Stomach (tissue), 19 donors: ENCODE measurements at places on chromosomes 1 and 21. TPM values are rescaled to one million over a fixed set of nuclear protein-coding genes. Genes with fewer than 3 reads are reported as not detected.

DNA sequence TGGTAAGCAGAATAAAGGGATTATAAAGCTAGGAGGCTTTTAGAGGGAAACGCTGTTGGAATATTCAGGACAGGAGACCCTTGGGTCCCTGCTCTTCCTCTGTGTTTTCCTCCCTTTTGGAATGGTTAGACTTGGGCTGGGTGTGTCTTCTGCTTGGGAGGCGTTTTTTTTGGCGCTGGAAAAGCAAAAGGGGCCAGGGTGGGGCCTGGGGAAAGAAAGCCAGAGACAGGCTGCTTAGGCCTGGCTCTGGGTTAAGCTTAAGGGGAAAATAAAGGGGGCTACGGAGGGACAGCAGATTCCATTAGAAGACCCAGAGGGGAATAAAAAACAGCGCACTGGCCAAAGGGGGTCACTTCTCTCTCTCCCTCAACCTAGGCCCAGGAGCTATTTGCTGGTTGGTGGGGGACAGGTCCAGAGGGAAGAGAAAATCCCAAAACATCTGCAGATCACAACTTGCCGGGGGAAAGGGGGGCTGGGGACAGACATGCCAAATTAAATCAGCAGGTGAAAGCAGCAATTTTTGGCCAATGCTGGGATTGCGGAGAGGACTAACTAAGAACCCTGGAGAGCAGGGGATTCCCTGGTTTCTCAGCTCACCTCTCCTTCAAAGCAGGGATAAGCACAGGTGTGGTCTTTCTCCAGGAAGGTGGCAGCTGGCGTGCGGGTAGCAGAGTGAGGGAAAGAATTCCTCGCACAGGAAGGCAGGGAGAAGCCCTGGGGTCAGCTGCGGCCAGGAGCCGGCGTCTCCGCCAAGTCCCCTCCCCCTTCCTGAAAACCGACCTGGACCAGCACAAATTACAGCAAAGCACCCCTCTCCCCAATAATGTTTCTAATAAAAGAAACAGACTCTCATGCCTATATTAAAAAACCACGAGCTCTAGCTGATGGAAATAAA lies 82.2 kb upstream of the AK4 start:
- no peaks in the 10 kb centered on the region for H3K36me3 ChIP-seq
- H3K27me3 ChIP-seq, result no peaks in the 10 kb centered on the region
- DNase-seq, result peak; percentile 72
- peak overlapping the region; percentile 89 for H3K4me3 ChIP-seq
- H3K27ac ChIP-seq, result peak overlapping the region; percentile 99
- peaks cover 63% of the 10 kb centered on the region for H3K4me1 ChIP-seq

GRCh38 chr1:58814251-58815068 lies 30.6 kb upstream of the JUN start:
- H3K36me3 ChIP-seq, result no peaks in the 10 kb centered on the region
- peak overlapping the region; percentile 50 for H3K4me3 ChIP-seq
- H3K27me3 ChIP-seq, result no peaks in the 10 kb centered on the region
- peak; percentile 88 for DNase-seq

DNA sequence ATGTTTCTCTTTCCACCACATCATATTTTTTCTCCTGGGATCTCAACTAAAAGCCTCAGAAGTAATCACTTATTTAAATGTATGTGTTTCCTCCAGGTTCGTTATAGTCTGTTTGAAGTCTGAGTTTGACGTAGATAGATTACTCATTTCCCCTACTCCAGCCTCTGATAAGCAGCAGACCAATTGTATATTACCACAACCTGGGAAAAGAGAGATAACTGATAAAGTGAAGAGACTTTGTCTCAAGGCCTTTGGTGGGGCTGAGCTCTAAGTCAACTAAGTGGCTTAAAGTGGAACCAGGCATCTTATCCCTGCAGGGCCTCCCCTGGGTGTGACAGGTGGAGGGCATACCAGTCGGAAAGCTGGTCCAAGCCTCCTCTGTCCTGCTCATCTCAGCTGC lies 34.9 kb upstream of the CACNA1E start:
- H3K4me3 ChIP-seq, result no peak overlapping the region
- no peaks in the 10 kb centered on the region for H3K4me1 ChIP-seq

GRCh38 chr1:47645151-47645550 lies 207.3 kb downstream of the FOXD2 start:
- no peaks in the 10 kb centered on the region for H3K27me3 ChIP-seq
- no peak overlapping the region for H3K27ac ChIP-seq

DNA sequence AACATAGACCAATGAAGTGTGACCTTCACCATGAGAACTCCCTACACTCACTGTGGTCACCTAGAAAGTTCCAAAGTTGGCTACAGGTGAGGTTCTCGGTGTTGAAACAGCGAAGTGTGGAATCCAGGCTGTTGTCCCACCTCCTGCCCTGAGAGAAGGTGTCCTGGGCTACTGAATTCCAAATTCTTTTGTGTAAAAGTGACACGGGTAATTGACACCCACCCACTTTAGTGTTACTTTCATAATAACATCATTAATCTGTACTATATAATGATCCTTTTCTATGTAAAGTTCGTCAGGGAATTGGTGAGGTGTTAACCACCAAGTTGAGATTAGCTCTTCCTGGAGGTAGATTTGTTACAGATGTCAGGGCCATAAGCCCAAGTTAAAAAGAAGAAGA lies 690.7 kb downstream of the RWDD3 start:
- no peaks in the 10 kb centered on the region for H3K4me1 ChIP-seq
- no peak overlapping the region for H3K27ac ChIP-seq
- H3K4me3 ChIP-seq, result no peak overlapping the region
- no peaks in the 10 kb centered on the region for H3K27me3 ChIP-seq

DNA sequence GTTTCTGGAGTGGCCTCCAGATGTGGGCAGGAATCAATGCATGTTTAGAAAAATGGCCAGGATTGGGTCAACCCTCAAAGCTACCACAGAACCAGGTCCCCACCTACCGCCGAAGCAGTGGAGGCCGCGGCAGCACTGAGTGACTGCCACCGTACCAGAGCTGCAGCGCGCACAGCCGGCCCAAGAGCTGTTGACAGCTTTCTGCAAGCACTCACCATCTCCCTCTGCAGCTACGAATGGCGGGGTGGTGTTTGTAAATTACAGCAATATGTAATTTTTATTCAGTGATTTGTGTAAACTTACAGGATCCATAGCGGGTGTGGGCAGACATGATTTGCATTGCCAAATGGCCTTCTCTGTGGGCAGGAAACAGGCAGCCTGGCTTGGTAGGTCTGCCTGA lies 96.4 kb downstream of the CAMK2N1 start:
- H3K36me3 ChIP-seq, result no peaks in the 10 kb centered on the region
- no peak overlapping the region for H3K27ac ChIP-seq
- peaks cover 80% of the 10 kb centered on the region for H3K27me3 ChIP-seq

DNA sequence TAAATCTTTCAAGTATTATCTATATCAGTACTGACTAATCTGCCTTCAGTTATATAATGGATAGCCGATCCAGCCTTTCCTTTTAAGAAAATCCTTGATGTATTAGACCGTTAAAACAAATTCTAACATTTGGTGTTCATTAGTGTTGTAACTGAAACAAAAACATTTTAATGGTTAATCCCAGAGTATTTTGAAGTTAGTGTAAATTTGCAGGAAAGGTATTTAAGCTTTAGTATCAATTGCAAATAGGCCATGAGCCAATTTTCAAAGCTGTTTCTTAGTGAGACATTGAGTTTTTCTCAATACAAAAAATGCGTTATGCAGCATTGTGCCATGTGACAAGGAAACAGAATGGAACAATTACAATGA lies 29.6 kb downstream of the DISP1 start:
- H3K27me3 ChIP-seq, result no peaks in the 10 kb centered on the region
- H3K4me3 ChIP-seq, result no peak overlapping the region
- peaks cover 6% of the 10 kb centered on the region for H3K4me1 ChIP-seq
- H3K27ac ChIP-seq, result no peak overlapping the region

- no peak overlapping the region for H3K4me3 ChIP-seq
- no peaks in the 10 kb centered on the region for H3K27me3 ChIP-seq
- H3K4me1 ChIP-seq, result peaks cover 18% of the 10 kb centered on the region
- peaks cover 1% of the 10 kb centered on the region for H3K36me3 ChIP-seq
- H3K27ac ChIP-seq, result no peak overlapping the region
These were observed 1.5 kb downstream of the MLLT11 start for GRCh38 chr1:151061704-151062103.

DNA sequence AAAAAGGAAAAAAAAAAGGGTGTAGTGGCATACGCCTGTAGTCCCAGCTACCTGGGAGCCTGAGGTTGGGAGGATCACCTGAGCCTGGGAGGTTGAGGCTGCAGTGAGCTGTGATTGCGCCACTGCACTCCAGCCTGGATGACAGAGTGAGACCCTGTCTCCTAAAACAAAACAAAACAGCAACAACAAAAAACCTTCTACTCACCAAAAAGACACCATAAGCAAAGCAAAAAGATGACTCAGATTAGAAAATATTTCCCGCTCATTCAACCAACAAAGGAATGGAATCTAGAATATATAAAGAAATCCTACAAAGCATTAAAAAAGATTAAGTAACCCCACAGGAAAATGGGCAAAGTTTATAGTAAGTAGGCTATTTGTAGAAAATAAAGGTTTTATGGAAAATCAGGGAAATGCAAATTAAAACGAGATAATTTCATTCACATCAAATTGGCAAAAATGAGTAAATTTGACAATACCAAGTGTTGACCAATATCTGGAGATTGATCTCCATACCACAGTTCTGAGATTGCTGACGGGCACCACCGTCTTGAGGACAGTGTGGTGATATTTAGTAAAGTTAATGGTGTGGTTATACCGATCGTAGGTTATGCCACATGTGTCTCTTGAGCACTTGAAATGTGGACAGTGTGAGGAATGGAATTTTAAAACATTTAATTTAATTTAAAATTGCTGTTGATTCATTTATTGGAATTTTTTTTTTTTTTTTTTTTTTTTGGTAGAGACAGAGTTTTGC lies 54.0 kb downstream of the PIK3CD start:
- no peak for DNase-seq
- H3K4me1 ChIP-seq, result no peaks in the 10 kb centered on the region
- no peaks in the 10 kb centered on the region for H3K27me3 ChIP-seq
- no peak overlapping the region for H3K4me3 ChIP-seq

DNA sequence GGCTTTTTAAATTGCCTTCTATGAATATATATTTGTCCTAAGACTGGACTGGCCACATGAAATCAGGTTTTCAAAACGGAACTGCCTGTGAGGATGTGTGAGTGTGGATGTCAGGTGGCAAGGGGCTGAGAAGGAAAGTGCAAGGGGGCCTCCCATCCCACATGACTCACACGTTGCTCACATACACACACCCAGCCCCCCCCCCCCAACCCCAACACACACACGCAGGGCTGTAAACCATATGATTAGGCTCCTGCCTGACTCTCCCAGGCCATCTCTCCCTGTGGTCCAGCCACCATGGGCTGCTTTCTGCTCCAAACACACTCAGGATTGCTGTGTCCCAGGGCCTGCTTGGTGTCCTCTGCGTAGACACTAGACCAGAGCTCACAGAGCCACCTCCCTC lies 22.4 kb downstream of the DEGS1 start:
- DNase-seq, result peak; percentile 80
- no peak overlapping the region for H3K4me3 ChIP-seq

DNA sequence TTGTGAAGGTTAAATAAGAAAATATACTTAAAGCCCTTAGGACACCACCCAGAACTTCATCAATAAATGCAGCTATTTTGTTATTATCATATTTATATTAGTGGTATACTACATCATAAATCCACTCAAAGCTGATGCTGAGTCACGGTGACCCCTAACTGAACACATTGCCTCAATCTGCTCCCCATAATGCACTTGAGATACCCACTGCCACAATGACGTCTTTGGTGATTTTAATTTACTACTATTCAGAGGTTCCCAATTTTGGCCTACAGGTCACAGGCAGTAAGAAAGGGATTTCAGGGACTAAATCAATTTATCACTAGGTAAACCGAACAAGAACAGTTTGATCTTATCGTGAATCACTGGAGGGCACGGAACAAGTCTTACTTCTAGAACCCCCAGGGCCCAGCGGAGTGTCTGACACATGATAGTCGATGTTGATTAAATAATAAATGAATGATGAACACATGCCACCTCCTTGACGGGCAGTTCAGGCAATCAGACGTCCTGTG lies 493 bp upstream of the CHD1L start:
- H3K36me3 ChIP-seq, result no peaks in the 10 kb centered on the region
- H3K27ac ChIP-seq, result peak overlapping the region; percentile 87
- DNase-seq, result no peak
- H3K27me3 ChIP-seq, result no peaks in the 10 kb centered on the region

DNA sequence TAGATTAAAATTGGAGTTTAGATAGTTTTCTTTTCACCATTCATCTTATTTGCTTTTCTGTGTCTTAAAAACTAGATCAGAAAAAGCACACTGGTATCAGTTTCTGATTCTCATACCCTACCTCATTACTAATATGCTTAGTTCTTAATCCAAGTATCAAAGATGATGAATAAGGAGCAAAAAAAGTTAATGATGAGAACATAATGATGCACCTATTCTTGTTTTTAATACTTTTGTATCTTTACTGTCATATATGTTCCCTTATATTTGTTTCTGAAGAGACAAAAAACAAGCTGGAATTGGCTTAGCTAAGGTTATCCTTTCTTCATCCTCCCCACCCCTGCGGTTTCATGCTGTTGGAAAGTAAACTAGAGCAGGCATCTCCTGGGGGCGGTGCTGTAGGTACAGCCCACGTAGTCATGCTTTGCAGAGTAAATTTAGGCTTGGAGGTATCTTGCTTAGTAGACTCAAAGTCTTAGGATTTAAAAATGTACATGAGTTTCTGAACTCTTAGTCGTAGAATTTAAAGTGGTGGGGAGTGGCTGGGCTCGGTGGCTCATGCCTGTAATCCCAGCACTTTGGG lies 16.4 kb downstream of the CNIH4 start:
- H3K36me3 ChIP-seq, result peaks cover 30% of the 10 kb centered on the region
- H3K27me3 ChIP-seq, result no peaks in the 10 kb centered on the region
- no peak for DNase-seq
- no peak overlapping the region for H3K4me3 ChIP-seq

DNA sequence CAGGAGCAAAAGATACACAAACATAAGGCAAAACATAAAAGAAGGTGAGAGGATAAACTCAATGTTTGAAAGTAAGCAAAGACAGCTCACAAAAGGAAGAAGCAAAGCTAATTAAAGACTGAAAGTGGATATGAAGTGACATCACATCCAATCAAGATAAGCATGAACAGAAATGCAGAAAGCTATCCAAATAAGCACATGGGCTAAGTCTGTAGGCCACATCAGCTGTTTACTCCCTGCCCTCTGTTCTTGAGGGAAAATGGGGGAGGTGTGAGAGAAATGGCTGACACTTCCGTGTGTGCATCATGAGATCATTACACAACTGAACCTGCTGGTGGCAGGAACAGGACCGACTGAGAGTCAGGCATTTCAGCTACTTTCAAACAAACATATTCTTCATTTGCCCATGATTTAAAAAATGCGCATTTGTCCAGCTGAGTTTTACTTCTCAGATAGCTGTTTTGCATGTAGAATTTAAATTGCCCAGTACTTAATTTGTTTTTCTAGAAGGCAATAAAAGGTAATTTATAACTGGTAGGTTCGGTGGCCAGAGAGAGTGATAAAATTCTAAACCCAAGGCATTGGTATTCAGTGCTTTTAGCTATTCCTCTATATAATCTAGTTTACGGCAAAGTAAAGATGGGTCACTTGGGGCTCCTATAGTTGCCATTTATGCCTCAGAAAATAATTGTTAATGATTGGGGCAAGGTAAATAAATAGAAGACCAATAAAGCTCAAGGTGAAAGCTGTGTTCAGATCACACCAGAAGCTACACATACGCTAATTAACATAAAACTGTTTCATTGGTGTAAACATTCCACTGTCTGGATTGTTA lies 27.2 kb upstream of the MAN1A2 start:
- H3K4me3 ChIP-seq, result no peak overlapping the region
- no peaks in the 10 kb centered on the region for H3K4me1 ChIP-seq
- no peak overlapping the region for H3K27ac ChIP-seq
- no peak for DNase-seq
- H3K36me3 ChIP-seq, result no peaks in the 10 kb centered on the region

LAMC2 gene
- total RNA-seq, result 13.0 TPM

CDC42BPA gene
- 102 TPM for total RNA-seq

PRR9 gene
- total RNA-seq, result not detected
